ENCODE measurements at places on chromosomes 2 and 18.

DNA sequence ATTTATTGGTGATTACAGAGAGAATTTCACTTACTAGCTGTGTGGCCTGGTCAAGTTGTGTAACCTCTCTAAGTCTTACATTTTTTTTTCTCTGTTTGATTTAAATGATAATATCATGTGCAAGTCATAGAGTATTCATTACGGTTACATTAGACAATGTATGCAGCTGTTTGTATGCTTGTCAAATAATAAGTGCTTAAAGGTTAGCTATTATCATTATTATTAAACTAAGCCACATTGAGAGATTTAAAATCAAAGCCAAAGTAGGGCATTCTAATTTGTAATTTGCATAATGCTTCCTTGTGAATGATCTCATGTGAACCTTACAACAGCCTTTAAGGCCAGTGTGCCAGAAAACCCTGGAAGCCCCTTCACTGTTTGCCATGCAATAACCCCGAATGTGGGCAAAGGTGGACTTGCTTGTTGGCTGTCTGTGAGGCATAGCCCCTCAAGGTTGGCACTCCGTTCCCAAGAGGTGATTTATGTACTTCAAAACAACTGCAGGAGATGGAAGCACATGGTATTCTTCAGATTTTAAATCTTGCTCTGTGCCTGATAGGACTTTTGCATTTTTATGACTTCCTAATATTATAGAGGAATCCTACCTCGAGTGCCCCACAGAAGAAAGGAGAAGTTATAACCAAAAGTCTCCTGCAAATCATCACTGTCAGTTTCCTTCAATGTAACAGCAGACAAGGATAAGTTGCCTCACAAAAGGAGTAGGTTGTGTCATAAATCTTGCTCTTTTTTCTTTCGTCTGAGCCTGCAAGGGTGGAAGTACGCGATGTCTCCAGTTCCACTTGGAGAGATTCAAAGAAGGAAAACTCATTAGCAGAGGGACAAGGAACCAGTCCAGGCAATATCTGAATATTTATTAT lies 272.0 kb downstream of the TGIF1 start:
- peak; percentile 93 for DNase-seq

DNA sequence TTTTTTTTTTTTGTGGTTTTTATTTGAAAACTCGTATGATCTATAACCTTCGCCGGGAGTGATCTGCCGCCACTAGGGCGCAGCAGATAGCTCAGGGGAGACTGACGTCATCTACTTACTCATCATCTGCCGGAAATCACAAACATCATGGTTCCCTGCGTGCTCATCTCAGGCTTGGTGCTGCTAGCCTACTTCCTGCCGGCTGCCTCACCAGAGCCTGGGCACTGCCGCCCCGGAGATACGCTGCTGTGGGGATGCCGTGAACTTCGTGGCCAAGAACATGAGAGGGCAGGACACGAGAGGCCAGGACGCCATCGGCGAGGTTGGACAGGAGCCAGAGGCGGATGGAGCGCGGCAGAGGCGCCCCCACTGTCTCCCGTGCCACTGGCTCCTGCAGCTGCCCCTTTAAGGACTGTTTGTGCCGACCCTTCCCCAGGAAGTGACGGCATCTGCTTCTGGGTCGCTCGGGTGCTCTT lies 68.8 kb downstream of the DOK6 start:
- peak; percentile 2 for DNase-seq

DNA sequence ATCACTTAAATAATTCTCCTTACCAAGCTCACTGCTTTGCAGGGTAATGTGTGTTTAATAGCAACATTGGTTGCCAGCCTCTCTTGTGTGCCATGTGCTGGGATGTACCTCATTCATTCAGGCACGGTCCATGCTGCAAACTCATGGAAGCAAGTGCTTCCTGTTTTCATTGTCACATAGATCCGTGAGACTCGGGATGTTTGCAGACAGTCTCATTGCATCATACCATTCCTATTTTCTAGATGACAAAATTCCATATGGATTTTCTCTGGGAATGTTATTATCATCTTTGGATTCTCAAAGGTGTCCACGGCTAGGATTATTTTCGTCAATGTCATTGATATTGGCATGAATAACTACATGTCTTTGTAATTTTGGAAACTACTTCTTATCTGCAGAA lies 60.0 kb upstream of the HDAC4 start:
- no peak for DNase-seq

DNA sequence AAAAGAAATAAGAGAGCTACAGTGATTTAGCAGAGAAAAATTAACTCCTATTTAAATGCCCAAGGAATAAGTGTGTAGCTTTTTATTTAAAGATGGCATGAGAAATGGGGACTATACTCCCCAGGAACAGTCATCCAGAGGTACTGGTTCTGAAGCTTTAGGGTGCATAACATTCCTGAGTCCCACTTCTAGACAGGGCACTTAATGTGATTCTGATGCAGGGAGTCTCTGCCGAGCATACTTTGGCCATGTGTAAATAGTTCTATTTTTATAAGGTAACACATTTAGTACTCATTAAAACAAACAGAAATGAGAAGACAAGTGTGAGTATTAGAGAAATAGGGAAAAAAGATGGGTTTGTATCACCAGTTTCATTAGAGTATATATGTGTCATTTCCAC lies 154.7 kb upstream of the WDSUB1 start:
- DNase-seq, result no peak

DNA sequence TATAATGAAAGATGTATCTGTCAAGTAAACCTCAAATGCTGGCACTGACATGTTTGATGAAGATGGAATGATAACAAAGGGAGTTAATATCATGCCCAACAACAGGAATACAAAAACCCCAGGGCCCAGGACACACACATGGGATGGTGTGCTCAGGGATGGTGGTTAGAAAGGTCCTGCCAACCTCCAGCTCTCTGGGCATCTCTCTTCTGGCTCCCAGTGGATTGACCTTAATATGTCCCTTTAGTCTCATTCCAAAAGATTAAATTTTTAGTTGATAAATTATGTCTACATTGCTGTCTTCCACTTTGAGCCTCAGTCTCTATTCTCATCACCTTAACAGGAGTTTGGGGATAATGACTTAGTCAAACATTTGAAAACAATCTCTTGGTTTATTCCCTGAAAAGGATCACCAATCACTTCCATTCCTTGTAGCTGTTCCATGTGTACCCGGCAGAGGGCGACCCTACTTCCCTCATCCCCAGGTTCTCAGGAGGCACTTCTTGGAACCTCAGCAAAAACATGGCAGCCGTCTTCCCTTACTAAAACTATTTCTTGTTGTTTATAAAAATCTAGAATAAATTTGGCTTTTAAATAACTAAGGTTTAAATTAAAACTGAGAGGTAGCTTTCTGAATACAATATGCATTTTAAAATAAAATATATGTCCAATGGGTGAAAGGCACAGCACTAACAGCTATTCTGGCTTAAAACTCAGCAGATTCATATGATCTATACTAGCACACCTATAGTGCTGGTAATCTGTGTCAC lies 29.6 kb downstream of the MCEE start:
- peak; percentile 57 for DNase-seq
